Fibroblast of pulmonary artery (primary cell): ENCODE measurements at places on chromosomes 3 and 15.

- peak; percentile 75 for DNase-seq
These were observed 1.8 kb upstream of the ZNF385D start for GRCh38 chr3:21752749-21753347.

DNA sequence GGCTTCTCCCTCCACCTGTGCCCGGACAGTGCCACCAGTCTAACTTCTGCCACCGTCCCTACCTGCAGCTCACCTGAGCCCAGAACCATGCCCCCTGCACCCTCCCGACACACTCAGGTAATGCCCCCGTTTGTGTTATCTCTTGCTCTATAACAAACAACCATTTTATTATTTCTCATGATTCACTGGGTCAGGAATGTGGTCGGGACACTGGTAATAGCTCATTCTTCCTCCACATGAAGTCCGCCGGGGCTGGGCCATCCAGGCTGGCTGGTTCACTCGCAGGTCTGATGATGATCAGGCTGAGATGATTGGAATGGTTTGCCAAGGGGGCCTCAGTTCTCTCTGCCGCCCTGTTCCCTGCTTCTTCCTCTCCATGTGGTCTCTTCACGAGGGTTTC, 20.3 kb upstream of the NR2E3 start:
- DNase-seq, result no peak

GRCh38 chr3:151047636-151048035, 37.8 kb upstream of the MED12L start:
- DNase-seq, result peak; percentile 45

- DNase-seq, result peak; percentile 55
These were observed 215.2 kb upstream of the SGO1 start for GRCh38 chr3:20401253-20401652.

DNA sequence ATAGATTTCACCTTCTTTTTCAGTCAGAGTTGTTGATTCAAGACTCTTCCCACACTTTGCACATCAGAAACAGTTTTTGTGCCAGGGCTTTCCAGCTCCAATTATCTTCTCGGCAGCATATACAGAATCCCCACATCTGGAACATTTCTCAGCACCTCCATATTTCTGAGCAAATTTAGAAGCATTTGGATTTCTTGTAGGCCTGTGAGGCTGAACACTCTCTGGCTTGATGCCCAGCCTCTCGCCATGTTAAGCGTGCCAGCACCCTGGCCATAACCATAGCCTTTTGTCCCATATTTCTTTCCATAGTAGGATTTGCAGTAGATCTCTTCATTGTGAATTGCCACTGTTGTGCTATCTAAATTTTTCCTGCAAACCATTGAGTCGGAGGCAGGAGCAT, 28.3 kb downstream of the CD80 start:
- no peak for DNase-seq

GRCh38 chr3:191944835-191945234, 483.9 kb downstream of the PYDC2 start:
- no peak for DNase-seq

- DNase-seq, result no peak
These were observed 22.7 kb downstream of the ERICH6 start for GRCh38 chr3:150681057-150681456.

DNA sequence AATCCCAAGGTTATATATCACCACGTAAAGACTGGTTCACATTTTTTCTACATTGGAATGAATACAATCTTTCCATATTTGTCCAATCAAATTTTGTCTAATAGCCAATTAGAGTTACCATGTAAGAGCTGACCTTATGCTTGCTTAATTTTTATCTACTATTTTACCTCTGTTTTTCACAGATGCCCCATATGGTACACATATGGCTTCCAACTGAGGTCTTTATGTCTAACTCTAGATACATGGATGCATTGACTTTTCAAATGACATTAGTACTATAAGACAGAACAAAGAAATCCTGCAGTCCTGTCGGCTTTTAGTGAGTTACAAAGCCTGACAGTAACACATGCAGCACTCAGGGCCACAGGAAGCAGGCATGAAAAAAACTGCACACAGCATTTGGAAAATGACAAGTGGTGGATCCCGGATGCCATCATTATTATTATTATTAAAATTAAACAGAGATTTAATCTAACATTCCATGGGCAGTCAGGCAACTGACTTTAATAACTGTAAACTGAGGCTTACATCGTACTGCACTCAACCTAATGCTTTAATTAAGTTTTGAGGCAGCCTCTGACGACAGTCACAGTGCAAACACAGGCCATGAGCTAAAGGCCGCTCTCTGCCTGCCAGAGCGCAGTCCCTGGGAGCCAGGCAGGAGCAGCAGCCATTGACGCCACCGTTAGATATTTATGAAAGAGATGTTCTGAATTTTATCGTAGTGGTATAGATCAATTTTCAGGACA, 113.9 kb upstream of the TMCO5A start:
- no peak for DNase-seq

- no peak for DNase-seq
These were observed 250.6 kb downstream of the NFKBIZ start for GRCh38 chr3:102099913-102100312.

GRCh38 chr3:159005137-159005536, 203.3 kb downstream of the MFSD1 start:
- DNase-seq, result no peak

- DNase-seq, result no peak
These were observed 34.8 kb upstream of the CEMIP start for GRCh38 chr15:80744415-80744814.

DNA sequence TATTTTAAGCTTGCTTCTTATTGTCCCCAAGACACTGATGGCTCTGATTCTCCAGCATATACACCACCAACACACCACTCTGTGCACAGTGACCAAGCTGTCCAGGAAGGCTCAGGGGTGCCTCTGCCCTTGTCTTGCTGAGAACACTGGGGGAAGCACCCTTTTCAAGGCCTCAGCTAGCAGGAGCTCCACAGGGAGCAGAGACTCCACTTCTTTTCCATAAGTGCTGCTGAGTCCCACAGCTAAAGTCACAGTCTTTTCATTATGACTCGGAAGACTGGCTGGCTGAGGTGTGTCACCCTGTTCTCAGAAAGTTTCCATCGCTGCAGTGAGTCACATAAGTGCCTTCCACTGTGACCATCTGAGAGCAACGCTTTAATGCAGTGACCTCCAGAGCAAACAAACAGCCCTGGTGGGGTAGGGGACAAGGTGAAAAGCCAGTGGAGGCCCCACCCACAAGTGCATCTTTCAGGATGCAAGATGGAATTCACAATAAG, 226.9 kb upstream of the CHRNA7 start:
- no peak for DNase-seq

- no peak for DNase-seq
These were observed 12.1 kb upstream of the DMXL2 start for GRCh38 chr15:51634591-51635198.

DNA sequence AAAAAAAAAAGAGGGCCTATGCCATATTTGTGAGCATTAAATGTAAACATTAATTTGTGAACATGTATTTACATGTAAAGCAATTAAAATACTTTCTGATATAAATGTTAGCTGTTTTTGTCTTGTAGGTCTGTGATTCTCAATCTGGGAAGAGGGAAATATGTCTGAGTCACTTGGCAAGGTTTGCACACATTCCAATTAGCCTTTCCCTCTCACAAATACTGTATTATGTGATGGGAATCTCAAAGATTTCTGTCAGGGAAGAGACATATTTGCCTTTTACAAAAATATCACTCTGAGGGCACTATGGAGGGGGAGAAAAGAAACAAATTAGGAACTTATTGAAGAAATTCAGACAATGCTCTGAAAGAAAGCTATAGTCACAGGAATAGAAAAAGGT, 483.6 kb downstream of the GBE1 start:
- DNase-seq, result peak; percentile 62

DNA sequence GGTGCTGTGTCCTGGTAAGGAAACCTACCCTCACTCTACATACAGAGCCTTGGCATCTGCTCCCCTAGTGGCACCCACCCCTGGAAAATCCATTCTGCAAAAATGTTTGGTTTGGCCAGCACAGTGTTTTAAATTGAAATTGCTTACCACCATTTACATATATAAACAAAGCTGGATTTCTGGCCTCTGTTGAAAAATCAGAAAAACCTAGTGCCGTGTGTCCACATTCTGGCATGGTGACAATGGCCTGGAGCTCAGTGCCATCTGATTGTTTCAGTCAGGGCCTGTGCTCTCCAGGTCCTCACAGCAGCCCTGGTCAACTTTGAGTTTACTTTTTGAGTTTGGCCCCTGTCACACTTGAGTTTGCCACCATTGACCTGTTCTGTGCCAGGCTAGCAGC, 2.9 kb upstream of the IL17RC start:
- no peak for DNase-seq

GRCh38 chr3:183554377-183554776, 1.1 kb downstream of the KLHL6 start:
- no peak for DNase-seq

DNA sequence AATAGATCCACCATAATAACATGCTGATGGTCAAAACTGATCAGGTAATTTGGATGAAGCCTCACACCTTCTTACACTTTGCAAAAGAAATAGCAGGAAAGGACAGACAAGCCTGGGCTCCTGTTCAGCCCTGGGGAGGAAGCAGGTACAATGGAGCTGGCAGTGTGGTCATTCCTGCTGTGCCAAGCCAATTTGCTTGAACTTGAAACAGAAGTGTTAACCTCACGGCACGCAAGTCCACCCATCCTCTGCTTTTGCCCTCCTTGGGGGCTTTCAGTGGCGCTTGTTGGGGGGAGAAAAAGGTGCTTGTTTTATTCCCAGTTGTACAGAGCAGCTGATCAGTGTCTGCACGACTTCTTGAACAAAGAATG, 36.8 kb upstream of the RFTN1 start:
- DNase-seq, result no peak

GRCh38 chr15:83673385-83673784, 19.5 kb downstream of the ADAMTSL3 start:
- no peak for DNase-seq

DNA sequence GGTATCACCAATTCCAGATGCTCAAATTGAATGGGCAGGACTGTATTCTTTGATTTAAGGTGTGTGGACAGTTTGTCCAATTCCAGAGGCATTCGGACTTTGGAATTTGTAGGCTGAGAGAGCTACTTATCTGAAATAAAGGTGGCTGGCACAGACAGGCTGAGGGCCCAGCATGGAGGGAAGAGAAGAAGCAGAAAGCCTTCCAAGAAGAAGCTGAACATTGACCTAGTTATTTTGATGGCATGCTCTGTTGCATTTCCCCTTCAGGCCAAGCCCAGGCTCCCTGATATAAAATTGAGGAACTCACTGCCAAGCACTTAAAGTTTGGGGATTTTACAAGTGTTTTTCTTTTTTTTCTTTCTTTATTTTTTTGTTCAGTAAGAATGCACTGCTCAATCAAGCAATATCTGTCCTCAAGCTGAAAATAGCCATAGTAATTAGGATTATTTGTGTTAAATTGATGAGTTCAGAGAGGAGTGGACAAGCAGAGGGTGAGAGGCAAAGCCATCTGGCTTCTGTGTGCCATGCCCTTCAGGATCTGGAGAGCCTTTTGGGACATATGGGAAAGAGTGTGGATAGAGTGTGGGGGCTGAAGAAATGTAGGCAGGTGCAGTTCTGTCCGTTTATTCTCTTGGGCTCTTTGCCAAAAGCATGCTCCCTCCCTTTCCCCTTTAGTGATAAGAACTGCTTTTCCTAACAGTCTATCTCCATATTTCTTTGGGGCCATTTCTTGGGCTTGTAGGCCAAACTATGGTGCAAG, 148.9 kb downstream of the OXSM start:
- no peak for DNase-seq

GRCh38 chr3:159029306-159030026, 227.6 kb downstream of the MFSD1 start:
- no peak for DNase-seq

- no peak for DNase-seq
These were observed 232.3 kb upstream of the STAC start for GRCh38 chr3:36147934-36148558.

DNA sequence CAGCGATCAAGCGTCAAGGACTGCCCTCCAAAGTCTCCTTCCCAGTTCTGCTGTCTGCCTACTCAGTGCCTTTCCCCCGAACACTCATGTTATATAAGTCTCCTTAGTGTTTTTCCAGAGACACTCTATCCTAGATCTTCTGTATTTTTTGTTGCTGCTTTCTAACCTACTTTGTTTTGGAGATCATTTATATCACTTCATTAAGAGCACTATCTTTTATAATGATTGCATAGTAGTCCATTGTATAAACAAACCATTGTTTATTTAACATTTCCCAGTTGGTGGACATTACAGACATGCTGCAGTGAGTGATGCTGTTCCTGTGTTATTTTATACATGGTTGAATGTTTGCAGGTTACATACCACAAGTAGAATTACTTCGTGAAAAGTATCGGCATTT, 47.1 kb downstream of the SLC25A26 start:
- DNase-seq, result no peak

DNA sequence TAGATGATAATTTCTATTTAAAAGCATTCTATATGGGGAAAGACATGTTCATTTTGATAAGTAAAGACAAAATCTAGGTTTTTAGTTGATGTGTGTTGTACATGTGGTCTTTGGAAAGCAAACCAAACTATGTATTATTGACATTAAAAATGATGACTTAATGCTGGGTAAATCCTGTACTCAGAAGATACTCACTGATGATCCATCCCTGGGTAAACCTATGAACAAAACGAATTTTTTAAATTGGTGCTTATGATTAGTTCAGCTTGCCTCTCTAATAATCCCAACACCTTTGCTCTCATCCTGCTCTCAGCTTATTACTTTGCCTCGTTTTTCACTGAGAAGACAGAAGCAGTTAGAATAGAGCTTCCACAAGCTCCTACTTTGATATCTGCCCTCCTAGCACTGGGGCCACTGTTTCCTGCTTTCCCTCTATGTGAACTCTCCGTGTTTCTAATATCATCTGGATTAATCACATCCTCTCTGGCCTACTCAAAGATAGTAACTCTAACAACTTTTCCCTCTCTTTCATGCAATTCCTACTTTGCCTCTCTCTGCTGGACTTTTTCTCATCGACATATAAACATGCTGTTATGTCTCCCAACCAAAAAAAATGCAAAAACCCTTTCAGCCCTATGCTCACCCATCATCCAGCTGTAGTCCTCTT, 29.3 kb downstream of the RARRES1 start:
- peak; percentile 76 for DNase-seq

DNA sequence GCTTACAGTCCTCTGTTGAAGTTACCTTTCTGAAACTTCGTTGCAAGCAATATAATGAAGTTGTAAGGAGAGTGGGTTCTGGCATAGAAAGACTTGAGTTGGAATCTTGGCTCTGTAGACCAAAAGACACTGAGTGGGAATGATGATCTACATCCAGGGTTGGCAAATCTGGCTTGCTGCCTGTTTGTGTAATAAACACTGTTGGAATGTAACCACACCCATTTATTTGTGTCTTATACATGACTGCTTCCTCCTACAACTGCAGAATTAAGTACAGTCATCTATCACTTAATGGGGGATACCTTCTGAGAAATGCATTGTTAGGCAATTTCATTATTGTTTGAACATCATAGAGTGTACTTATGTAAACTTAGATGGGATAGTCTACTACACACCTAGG, 178.4 kb upstream of the SUCLG2 start:
- DNase-seq, result no peak

DNA sequence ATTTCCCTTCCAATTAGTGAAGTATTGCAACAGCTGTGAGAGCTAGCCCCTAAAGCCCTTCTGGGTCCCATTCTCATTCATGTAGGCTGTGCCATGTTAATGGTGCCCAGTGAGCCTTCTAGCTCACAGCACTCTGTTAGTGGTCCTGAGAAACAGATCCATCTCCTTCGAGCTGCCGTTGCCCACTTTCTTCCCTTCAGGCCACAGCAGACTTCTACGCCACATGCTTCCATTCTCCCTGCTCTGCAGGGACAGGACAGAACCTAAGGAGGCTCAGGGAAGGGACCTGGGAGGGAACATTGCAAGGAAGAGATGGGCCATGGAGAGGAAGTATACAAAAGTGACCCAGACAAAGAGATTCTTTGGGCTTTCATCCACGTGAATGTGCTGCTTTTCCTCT, 11.7 kb upstream of the STARD5 start:
- no peak for DNase-seq
